ENCODE measurements at places on chromosomes 7 and 10. TPM values are rescaled to one million over a fixed set of nuclear protein-coding genes. Genes with fewer than 3 reads are reported as not detected.

The CCDC172 gene
- not detected for total RNA-seq

The PRKG1 gene
- 66.9 TPM for total RNA-seq

The MSS51 gene
- not detected for total RNA-seq

The TMEM176B gene
- 34.1 TPM for total RNA-seq
